ENCODE measurements at places on chromosomes 3 and 15.
A peak's percentile ranks its signal among the peaks of the same experiment; 100 is the strongest.

DNA sequence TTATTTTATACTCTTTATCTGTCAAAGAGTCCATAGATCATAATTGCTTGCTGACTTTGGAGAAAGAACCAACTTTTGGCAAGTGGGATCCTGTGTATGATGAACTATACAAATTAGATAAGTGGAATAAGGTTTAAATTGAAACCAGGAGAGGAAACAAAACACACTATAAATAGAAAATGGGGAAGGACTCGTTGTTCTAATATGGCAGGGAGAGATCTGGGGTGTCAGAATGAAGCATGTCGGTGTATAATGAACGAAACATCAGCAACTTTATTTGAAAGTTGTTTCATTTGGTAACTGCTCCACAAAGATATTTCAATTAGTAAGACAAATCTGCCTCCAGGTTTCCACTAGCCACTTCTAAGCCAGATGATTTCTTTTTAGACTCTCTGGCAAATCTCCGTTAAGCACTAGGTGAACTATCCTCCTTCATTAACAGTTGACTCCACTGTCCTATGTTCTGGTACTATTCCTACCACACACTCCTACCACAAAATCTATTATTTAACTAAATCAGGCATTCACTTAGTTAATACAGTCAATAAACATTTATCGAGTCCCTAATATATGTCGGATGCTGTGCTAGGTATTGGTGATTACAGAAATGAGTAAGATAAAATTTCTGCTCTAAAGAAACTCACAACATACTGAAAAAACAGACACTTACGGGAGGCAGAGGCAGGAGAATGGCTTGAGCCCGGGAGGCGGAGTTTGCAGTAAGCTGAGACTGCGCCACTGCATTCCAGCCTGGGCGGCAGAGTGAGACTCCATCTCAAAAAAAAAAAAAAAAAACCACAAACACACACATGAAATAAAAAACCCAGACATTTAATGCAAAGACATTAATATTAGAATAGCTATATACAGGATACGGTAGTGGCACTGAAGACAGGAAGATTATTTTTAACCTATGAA is 20.1 kb downstream of the SLC15A2 start:
- DNase-seq: no peak

DNA sequence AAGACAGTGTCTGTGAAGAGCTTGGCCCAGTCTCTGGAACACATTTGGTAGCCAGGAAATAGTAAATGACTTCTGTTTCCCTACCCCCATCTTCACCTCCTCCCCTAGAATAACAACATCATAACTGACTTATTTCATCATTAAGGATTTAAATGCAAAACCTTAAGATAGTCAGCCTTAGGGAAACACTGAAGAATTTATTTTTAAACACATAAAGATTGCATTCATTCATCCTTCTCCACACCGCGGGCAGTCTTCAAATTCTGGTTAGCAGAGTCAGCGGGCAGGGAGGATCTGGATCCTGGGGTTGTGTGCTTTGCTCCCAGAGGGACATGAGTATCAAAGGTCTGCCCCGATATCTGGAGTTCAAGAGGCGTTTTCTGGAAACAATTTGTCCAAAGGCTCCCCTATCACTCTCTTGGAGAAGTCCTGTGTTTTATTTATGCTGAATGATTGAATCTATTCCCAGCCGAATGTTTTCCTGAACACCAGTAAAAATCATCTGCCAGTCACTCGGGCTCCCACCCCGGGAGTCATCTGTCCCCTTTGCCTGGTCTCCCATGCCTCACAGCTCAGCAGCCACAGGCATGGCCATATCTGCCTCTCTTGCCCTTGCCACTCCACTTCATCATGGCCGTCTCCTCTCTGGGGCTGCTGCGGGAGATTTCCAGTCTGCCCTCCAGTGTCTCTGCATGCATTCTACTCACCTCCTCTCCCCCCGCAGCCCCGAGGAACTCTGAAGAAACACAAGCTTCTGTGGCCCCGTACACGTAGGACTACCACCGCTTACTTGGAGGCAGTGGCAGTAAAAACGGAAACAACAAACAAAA is 234.7 kb upstream of the CTDSPL start:
- no peak for DNase-seq

DNA sequence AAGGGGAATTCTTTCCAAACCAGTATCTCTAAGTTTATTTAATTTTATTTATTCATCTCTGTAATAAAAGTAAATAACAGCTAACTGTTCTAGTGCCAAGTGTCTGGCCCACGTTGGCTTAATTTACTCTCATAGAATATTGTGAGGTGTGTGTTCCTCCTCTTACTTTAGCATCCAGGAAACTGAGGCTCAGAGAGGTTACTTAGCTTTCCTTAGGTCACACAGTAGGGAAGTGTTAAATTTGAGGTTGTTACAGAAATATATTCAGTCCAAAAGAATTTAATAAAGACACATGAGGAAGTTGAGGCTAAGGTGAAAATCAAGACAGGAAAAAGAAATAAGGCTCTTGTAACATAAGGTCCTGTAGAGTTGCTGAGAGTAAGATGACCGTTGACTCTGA is 84.4 kb upstream of the MRPS22 start:
- DNase-seq: no peak

- DNase-seq: peak; percentile 59
These were observed 14.3 kb downstream of the TPRG1 start for GRCh38 chr3:189186101-189186500.

- no peak for DNase-seq
These were observed 1035.3 kb upstream of the GBE1 start for GRCh38 chr3:82796765-82797164.

- no peak for DNase-seq
These were observed 132.0 kb upstream of the NSMCE3 start for GRCh38 chr15:29401644-29402043.

- DNase-seq: no peak
These were observed 483.8 kb downstream of the MECOM start for GRCh38 chr3:169179722-169180121.

- DNase-seq: no peak
These were observed 483.3 kb downstream of the TUSC7 start for GRCh38 chr3:117192888-117193287.

GRCh38 chr3:106512846-106513245 is 644.0 kb upstream of the CBLB start:
- no peak for DNase-seq

GRCh38 chr3:132189601-132190000 is 127.6 kb upstream of the ACP3 start:
- DNase-seq: no peak

- peak; percentile 72 for DNase-seq
These were observed 121.0 kb downstream of the GREM1 start for GRCh38 chr15:32838820-32839219.

- DNase-seq: no peak
These were observed 9.4 kb downstream of the ATP11B start for GRCh38 chr3:182802413-182803390.

DNA sequence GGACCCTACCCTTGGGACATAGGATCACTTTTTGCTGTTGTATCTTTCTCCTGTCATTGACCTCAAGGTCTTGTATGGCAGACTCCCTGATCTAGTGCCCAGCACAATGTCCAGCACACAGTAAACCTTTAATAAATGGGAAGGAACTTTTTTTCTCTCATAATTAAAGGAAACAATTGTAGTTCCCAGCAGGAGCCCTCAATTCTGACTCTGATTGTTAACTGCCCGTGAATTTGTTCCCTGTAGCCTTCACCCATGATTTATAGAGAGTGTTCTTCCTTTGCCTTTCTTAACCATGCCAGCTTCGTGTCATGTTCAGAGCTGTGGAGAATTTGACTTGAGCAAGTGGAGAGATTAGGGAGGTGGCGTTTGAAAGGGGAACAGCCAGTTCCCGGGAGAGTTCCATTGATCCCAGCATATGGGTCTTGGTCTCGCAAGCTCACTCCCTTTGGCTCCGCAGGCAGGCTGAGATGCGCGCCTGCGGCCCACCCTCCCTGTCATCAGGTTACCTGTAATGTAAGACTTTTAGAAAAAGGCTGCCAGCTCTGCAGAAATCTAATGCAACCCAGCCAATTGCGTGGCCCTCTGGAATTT is 182.6 kb downstream of the TP63 start:
- no peak for DNase-seq

GRCh38 chr15:40562691-40563090 is 2.2 kb downstream of the CCDC32 start:
- DNase-seq: no peak

GRCh38 chr3:28768439-28768838 is 419.8 kb upstream of the AZI2 start:
- peak; percentile 11 for DNase-seq

DNA sequence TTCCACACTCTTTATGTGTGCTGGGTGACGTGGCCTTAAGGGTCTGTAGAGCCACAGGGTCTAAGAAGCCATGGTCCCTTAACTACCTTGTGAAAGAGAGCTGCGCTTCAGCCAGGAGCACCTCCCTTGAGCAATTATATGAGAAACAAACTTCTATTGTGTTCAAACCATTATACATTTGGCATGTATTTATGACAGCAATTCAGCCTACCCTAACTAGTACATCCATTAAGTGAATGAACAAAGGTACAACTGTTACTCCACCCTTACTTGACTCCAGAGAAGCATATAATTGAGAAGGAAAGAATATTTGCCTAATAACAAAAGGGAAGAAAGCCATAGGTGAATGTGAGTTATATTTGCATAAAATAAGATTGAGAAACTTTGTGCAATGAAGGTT is 69.8 kb upstream of the BOC start:
- no peak for DNase-seq

DNA sequence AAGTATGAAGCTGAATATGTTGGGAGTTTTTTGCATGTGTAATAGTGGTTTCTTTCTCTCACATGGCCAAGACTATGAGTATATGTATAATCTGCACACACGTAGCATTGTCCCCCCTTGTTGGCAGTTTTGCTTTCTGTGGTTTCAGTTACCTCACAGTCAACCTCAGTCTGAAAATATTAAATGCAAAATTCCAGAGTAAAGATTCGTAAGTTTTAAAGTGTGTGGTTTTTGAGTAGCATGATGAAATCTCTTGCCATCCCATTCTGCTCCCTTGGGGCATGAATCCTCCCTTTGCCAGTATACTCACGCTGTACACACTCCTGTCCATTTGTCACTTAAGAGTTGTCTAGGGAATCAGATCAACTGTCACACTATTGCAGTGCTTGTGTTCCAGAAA is 742.0 kb upstream of the CCDC54 start:
- peak; percentile 91 for DNase-seq

DNA sequence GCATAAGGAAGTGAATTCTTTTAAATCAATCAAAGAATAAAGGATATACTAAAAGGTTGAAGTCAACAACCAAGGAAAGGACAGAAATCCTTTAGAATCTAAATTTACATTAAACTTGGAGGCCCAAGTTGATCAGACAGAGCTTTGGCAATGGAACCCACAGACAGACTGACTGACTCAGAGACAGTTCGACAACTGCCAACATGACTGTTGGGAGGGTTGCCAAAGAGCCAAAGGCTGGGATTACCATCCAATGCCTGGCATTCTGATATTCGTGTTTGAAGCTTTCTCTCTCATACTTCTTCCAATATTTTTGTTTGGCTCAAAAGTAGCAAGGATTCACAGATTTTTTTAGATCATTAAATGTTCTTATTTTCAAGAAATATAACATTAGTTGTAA is 406.1 kb downstream of the PLCL2 start:
- DNase-seq: no peak

DNA sequence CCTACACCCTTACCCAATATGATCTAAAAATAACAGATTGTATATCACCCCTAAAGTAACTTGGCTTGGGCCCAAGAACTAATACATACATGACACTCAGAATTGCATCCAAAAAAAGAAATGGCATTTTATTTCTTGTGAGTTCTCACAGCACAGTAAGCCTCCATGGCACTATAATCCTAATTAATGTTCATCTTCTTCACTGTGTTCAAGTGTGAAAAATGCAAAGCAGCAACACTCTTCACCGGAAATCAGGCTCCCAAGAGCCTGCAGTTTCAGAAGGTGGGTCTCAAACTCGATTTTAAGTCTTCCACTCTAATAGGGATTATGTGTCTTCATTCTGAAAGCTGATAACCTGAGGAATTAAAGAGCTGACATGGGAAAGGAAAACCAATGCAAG is 142.8 kb upstream of the TSC22D2 start:
- no peak for DNase-seq

- DNase-seq: no peak
These were observed 106.7 kb upstream of the FHIT start for GRCh38 chr3:61357902-61358301.

DNA sequence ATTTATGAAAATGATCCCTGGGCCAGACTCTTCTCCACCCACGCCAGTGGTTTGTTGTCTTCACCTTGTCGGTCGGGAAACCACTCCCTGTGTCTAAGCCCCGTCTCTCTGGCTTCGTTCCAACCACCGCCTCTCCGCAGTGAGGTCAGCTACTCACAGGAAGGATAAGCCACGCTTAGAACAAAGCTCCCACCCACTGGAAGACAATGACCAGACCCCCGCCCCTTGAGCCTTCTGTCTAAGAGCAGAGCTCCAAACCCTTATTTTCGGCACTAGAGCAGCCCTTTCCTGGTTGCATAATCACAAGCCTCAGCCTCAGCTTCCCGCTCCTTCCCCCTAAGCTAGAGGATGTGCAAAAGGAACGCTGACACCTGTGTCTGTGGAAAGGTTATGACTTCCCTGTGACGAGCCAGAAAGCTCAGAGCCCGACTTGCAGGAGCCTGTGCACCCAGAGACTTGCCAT is 114.9 kb upstream of the MEF2A start:
- peak; percentile 46 for DNase-seq

- peak; percentile 85 for DNase-seq
These were observed 11.5 kb upstream of the LMCD1 start for GRCh38 chr3:8490079-8490552.

DNA sequence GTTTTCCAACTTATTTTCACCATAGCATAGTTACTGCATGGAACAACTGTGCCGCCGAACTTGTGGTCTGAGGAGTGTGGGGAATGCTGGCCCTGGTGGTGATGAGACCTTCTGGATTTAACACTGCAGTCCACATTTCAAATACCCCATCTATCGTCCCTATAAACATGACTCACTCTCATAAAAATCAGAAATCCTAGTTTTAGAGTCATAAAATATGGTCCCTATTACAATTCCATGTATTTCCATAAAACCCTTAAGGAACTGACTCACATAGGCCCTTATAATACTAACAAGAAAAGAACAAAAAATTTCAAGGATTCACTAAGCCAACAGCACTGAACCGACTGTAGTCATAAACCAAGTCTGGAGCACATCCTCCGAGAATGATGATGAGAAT is 147.2 kb downstream of the FOXP1 start:
- DNase-seq: no peak

DNA sequence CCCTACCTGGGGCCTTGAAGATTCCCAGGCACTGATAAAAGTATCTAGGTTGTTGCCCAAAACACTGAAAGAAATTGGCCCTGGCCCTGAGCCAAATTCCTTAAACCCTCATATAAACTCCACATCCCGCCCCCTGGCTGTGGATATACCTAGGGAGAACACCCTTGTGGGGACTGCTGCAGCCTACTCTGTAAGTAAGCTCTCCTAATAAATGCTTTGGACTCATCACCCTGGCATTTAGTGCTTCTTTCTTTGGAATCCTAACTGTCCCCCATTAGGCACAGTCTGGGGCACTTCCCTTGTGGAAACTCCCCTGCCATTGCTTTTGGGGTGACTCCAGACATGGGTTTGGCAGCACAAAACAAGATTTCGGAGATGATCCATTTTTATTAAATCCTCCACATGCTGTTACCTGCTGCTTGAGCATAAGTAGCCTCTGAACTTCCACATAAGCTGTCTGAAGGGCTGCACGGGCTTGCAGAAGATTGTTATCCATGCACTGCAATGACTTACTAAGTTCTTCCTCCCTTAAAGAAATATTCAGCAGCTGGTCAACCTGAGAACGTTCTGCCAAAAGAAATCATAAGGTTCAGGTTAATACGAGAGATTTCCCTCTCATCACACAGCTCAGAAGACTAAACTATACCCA is 46.4 kb downstream of the ZNF106 start:
- no peak for DNase-seq
